ENCODE measurements at places on chromosomes 13 and 19. TPM values are rescaled to one million over a fixed set of nuclear protein-coding genes. Genes with fewer than 3 reads are reported as not detected.

DNA sequence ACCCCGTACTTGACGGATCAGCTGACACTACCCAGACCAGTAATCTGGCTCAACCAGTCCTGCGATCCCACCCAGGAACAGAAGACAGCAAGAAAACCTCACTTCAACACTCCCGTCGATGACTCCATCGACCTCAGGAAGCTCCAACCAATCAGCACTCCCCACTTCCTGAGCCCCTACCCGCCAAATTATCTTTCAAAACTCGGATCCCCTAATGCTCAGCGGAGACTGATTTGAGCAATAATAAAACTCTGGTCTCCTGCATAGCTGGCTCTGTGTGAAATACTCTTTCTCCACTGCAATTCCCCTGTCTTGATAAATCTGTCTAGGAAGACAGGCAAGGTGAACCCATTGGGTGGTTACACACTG is 1.2 kb downstream of the LSM4 start:
- no peak for DNase-seq

C19orf67 gene
- not detected for polyA plus RNA-seq

IFNL1 gene
- polyA plus RNA-seq, result not detected

MEIOSIN gene
- not detected for polyA plus RNA-seq

FFAR3 gene
- polyA plus RNA-seq, result 0.16 TPM

DNA sequence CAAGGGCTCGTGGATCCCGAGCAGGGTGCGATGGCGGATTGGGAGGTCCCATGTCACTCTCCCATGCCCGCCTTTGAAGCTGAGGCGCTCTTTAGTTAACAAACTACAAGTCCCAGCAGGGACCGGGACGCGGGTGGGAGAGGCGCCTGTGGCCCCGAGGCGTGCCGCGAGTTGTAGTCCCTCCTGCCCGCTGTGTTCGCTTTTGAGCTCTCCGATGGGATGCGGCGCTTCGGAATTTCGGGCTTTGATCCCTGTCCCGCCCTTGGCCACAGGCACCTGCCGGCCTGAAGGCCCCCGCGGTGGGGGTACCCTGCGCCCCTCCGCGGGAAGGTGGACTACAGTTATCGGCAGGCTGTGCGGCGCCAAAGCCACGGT is 11.0 kb downstream of the CYTH2 start:
- no peak for DNase-seq

IZUMO2 gene
- polyA plus RNA-seq, result not detected

DNA sequence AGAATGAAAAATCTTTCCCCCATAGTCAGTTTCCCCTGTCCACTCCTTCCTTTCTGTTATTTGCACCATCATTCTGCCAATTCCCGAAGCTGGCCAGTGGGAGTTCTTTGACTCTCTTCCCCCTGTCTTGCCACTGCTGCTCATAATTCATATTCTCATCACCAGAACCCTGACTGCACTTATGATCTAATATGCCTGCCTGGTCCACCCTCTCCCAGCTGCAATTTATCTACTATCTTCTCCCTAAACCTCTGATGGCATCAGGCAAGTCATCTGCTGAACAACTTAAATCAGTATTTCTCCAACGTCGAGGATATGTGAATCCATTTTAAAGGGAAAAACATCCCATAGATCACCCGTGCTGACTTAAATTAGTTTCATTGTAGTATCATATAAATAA is 458.0 kb upstream of the GPC6 start:
- DNase-seq, result no peak

SMIM44 gene
- polyA plus RNA-seq, result 0.32 TPM

TUBA3C gene
- not detected for polyA plus RNA-seq

CRB3 gene
- polyA plus RNA-seq, result 21.8 TPM

GRCh38 chr19:53910170-53910518 is 1.1 kb downstream of the CACNG7 start:
- DNase-seq, result no peak

- no peak for DNase-seq
Observed at GRCh38 chr13:73428706-73429105, 369.9 kb downstream of the KLF5 start.

- no peak for DNase-seq
Observed at GRCh38 chr13:110103026-110103425, 203.9 kb downstream of the COL4A1 start.

DNA sequence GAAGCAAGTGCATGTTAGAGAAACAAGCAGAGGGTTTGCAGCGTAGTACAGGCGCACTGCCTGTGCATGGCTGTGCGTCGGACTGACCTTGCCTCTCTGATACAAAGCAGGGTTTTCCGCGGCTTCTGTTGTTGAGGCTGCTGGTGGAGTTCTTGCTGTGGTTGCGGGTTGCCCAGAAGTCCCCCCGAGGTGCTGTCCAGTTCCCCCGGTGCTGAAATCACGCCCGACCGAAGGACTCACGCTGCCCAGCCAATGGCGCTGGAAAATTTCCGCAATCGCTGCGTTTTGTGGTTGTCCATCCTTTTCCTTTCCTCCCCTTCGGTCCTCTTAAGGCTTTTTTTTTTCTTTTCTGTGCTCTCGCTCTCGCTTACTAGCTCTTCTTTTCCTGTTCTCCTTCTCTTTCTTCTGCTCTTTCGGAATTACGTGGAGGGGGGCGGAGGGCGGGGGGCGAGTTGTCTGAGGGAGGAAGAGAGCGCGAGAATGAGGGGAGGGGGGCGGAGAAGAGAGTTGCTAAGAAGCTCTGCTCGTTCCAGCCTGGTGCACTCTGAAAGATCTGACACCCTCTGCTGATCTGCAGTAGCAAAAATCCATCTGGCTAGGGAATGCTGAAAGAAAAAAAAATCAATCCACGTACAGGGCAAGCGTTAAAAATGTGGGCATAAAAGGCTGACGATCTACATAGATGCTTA is at the start of gene SLITRK1:
Gene SLITRK1, minus strand, starts transcription at position 558 of the 689 bp plus-strand sequence. CDS start 967 bp downstream, outside the sequence.
- DNase-seq, result peak; percentile 58

GRCh38 chr13:80131204-80131603 is 209.7 kb downstream of the SPRY2 start:
- no peak for DNase-seq

GRCh38 chr13:76461999-76462398 is 424.2 kb downstream of the KCTD12 start:
- DNase-seq, result no peak

PTGER1 gene
- 2.9 TPM for polyA plus RNA-seq

GRCh38 chr19:4365791-4366665 is 22.7 kb downstream of the MPND start:
- DNase-seq, result no peak

KCNN4 gene
- polyA plus RNA-seq, result 1.2 TPM

GRCh38 chr13:27374650-27375049 is 49.8 kb upstream of the GTF3A start:
- DNase-seq, result peak; percentile 45

GRCh38 chr13:46620029-46620428 is 67.1 kb downstream of the LRCH1 start:
- no peak for DNase-seq

GRCh38 chr13:87078947-87079795 is 592.0 kb upstream of the SLITRK5 start:
- DNase-seq, result no peak

GRCh38 chr19:7739801-7740681 is 7.3 kb downstream of the CD209 start:
- no peak for DNase-seq

CYP2A6 gene
- polyA plus RNA-seq, result 0.24 TPM

FPR1 gene
- 3.6 TPM for polyA plus RNA-seq

FCHO1 gene
- 2.5 TPM for polyA plus RNA-seq

GRCh38 chr19:621819-622218 is 11.5 kb downstream of the POLRMT start:
- DNase-seq, result no peak

DNA sequence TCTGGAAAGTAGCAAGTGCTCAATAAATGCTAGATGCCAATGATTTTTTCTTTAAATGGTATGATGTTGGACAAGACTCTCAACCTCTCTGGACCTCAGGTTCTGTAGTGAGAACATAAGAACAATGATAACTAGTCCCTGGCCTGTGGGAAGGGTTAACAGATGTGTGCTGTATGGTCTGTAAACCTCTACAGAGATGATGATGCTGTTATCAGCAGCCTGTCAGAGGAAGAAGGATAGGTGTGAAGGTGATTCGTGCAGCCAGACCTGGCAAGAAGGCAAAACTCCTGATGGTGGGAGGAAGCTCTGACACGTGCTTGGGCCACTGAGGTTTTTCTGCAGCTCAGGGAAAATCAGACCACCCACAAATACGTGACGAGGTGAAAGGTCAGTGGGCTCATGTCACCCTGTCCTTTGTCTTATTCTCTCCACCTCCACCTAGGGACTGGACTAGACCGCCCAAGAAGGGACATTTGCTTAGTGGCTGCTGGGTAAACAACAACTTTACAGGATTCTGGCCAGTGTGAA is 36.7 kb upstream of the UBL3 start:
- no peak for DNase-seq

C1QTNF9B gene
- 0.58 TPM for polyA plus RNA-seq

GRCh38 chr13:66477816-66478215 is 752.3 kb downstream of the PCDH9 start:
- DNase-seq, result no peak
